Renal cortical epithelial cell (primary cell): ENCODE measurements at places on chromosomes 1 and 21. TPM values are rescaled to one million over a fixed set of nuclear protein-coding genes. Genes with fewer than 3 reads are reported as not detected.

DNA sequence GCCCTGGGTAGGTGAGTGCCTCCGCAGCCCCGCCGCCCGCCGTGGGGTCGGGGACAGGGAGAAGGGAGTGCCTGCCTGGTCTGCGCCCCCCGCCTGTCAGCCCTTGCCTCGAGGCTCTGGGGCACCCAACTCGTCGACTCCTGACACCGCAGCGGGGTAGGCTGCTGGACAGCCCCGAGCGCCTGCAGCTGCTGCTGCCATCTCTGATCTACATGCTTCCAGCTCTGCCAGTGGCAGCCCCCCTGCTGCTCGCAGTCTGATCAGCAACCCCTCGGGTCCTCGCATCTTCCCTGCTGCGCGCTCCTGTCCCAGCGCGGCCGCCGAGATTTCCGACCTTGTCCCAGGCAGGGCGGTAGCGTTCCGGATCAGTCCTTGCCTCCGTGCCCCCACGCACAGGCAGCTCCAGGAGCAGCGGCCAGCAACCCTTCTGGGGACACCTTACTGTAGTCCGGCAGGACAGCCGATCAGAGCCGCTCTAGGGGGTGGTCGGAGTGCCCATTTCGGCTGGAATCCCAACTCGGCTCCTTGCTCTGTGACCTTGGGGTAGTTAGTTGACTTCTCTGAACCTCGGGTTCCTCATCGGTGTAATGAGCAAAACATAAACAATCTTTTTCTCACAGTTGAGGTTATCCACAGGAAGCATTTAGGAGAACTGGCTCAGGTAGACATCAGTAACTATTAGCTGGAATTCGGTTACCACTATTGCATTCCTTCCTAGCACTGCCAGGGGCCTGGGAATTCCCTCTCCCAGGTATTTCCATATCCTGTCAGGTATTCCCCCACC lies 540 bp downstream of the BCAN start:
- no peak for DNase-seq

The LCE1B gene
- not detected in 2 replicates for total RNA-seq

The SPSB1 gene
- 22.4 and 34.7 TPM in 2 replicates for total RNA-seq

DNA sequence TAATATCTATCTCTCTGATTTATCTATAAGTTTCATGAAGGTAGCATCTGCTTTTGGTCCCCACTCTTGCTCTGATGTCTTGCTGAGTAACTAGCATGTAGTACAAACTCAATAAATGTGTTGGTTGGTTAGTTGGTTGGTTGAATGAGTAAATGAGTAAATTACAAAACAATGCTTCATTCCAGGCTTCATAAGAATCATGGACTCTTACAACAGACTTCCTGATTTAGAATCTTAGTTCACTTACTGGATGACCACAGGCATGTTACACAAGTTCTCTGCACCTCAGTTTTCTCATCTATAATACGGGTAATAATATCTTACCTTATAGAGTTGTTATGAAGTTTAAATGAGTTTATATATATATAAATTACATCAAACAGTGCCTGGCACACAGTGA lies 98.6 kb downstream of the ZNF281 start:
- DNase-seq = peak; percentile 62

GRCh38 chr1:38685388-38685787 lies 174.2 kb downstream of the RRAGC start:
- no peak for DNase-seq

The HIPK1 gene
- total RNA-seq = 20.8 and 51.0 TPM in 2 replicates

- DNase-seq = no peak
Measured at GRCh38 chr1:56570924-56571372, 8.4 kb downstream of the PLPP3 start.

- DNase-seq = no peak
Measured at GRCh38 chr1:222946436-222946835, 131.6 kb downstream of the DISP1 start.

DNA sequence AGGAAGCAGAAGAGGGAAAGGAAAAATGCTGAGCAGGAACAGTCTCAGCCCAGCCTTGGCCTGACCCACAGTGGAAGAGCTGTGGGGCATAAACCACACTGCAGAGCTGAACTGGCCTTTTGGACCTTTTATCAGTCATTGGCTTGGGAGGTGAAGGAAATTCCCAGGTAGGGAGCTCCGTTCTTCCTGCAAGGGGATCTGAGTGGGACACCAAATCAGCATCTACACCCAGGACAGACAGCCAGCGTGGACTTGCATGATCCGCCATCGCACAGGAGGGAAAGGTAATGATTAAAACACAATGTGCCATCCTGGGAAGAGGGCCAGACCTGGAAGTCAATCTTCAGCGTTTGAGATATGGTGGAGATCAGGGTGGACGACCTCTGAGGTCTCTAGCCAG lies 1.2 kb upstream of the MTFR1L start:
- no peak for DNase-seq

DNA sequence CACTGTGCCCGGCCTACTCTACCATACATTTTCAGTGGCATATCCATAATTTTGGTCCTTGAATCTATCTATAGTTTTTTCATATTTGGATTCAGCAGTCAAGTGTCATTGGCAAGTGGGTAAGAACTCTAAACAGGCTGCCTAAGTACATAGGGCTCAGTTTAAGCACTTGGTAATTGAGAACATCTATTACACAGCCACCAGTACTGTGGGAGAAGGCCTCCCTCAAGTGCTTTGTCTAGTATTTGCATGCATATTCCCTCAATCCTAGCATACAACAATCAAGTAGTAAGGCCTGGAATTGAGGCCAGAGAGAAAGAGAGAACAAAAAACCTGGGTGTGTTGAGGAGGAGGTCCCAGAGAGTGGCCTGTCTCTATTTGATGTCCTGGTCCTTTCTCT lies 325.2 kb downstream of the USP25 start:
- peak; percentile 11 for DNase-seq

DNA sequence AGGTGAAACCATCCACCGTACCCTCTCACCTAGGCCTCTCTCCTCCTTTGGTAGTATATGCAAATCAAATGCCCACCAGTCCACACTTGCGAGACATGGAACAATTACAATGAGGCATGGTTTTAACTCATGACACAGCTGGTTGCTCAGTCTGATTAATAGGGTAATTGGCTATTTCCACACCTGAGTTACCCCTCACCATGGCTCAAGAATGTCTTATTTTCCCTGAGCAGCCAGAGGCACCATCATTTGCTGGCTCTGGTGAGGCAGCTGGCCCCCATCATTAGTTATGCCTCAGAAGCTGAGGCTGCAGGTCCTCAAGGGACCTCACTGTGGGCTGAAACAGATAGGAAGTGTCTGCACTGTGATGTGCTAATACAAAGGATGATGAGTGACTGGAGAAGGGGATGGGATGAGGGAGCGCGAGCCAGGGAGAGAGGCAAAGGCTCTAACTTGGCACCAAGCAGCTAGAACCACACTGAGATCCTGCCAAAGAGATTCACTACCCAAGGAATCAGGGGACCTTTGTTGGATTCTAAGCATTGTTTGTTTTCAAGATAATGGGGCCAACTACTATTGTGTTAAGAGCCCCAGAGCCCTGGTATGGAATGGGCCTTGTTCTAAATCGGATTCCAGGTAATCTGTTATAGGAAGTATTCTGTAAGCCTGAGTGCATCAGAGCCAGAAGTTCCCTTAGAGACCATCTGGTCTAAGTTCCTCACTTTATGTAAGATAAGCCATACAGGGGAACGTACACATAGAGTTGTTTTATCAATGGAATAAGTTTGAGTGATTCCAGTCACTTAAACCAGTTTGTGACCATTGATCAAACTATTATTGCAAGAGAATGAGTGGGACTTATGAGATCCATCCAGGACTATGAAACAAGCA lies 80.0 kb upstream of the CNTN2 start:
- DNase-seq = no peak

DNA sequence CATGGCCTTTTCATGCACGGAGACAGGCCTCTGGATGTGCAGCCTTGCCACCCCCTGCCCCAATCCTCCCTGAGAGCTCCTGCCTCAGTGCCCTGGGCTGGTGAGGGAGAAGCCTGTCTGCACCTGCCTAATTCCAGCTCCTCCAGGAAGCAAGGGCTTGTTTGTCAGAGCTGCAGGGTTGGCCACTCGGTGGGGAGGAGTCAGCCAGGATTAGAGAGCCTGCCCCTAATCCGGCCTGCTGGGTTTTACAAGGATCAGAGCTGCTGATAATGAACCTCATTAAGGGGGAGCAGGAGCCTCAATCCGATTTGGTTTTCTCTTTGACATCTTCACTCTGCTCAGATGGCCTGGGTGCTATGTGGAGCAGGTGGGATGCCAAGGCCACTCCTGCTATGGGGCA lies 31.9 kb upstream of the LHX4 start:
- DNase-seq = no peak

- DNase-seq = no peak
Measured at GRCh38 chr21:42059721-42060120, 11.4 kb upstream of the UMODL1 start.

- peak; percentile 2 for DNase-seq
Measured at GRCh38 chr1:75310067-75310466, 175.9 kb downstream of the LHX8 start.

DNA sequence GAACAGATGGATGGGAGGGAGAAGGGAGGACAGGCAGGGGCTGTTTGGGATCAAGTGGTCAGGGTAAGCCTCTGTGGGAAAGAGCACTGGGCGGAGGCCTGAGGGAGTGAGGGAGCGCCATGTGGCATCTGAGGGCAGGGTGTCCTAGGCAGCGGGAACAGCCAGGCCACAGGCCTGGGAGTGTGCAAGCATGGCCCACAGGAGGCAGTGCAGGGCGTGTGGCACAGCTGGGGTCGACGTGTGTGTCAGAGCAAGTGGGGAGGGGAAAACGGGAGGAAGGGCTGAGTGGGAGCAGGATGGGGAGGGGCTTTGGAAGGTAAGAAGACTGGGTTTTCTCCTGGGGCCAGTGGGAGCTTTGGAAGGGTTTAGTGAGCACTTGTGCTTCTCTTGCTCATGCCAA lies 143.4 kb downstream of the SYF2 start:
- DNase-seq = no peak

- peak; percentile 43 for DNase-seq
Measured at GRCh38 chr1:33120436-33121231, 39.7 kb downstream of the AZIN2 start.

- DNase-seq = peak; percentile 52
Measured at GRCh38 chr1:76176000-76176399, 101.5 kb downstream of the ST6GALNAC3 start.

- DNase-seq = no peak
Measured at GRCh38 chr1:233079574-233079973, 129.2 kb downstream of the NTPCR start.

DNA sequence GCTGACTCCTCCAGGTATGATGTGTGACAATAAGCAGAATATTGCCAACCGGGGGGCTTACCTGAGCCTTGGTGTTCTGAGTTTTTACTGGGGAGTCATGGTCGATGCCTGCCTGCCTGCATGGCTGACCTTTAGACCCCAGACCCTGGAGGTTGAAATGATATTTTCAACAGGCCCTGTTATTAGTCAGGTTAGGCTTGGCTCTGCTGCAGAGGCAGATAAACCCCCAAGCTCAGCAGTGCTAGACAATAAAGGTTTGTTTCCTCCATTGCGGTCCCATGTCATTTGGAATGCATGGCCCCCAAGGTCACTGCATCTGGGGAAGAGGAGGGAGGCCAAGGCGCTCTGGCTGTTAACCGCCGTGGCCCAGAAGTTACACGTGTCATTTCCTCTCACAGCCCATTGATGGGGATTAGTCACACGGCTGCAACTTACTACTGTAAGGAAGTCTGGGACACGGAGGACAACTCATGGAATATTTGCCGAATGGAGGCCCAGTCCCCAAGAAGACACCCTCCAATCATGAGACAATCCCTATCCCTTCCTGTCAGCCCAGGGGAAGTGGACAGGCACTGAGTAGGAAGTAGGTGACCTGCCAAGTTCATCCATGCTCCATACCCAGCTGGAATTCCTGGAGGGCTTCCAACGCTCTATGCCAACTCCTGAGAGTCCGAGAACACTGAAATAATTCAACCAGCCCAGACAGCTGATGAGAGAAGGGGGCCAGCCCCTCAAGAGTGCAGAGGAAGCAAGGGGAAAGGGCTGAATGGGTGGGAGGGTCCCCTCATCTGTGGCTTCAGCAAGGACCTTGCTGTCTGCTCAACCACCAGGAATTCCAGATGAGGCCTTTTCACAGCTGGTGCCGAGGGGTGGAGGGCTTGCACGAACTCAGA lies 97.3 kb downstream of the TAS1R2 start:
- DNase-seq = no peak
